Lower leg skin (tissue), 4 donors: ENCODE measurements at places on chromosomes 11 and 22. TPM values are rescaled to one million over a fixed set of nuclear protein-coding genes. Genes with fewer than 3 reads are reported as not detected.

FGF19 gene
- total RNA-seq, result not detected

MCHR1 gene
- 0.42 TPM for total RNA-seq

TRIM64 gene
- not detected for total RNA-seq

GRCh38 chr11:126898802-126899201 lies 101.8 kb downstream of the KIRREL3 start:
- DNase-seq, result no peak

- DNase-seq, result no peak
Measured at GRCh38 chr22:42794551-42795510, 62.2 kb downstream of the ARFGAP3 start.

GRCh38 chr11:63933459-63933858 lies 5.3 kb upstream of the NAA40 start:
- no peak for DNase-seq
